GF-D8 (cell line): ENCODE measurements at places on chromosomes 1 and 21.

GRCh38 chr1:3156936-3157335 is 87.9 kb downstream of the PRDM16 start:
- no peak for DNase-seq

DNA sequence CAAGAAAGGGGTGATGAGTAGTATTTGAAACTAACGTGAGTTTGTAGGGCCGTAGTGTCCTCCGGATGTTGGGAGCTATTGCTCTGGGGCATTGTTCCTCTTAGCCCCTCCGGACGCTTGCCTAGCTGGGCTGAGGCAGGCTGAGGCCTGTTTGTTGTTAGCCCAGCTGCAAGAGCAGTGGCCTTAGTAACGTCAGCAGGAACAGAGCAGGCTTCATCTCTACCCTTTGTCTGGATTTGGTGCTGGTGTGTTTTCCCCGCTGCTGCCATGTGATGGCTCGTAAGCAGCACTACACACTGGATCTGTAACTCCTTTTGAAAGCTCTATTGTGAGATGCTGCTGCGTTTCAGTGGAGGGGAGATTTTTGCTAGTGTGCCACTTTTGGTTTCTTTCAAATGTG is 57.6 kb downstream of the DNM3 start:
- no peak for DNase-seq

DNA sequence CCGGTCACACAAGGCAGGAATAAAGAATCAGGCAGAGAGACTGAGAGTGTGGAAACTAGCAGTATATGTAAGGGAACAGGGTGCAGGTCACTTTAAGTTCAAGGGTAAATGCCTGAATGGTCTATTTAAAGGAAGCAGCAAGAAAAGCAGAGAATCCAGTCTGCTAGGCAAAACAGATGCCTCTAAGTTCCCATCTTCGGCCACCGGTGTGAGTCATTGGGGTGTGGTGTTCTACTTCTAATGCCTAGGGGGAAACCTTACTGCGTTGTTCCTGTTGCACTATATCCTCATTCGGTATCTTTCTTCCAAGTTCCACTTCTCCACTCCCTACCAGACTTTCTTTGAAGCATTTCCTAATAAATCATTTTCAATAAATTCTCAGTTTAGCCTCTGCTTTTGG is 259.9 kb downstream of the HHIPL2 start:
- no peak for DNase-seq

- no peak for DNase-seq
Observed at GRCh38 chr1:45654540-45655280, 30.9 kb upstream of the CCDC17 start.

DNA sequence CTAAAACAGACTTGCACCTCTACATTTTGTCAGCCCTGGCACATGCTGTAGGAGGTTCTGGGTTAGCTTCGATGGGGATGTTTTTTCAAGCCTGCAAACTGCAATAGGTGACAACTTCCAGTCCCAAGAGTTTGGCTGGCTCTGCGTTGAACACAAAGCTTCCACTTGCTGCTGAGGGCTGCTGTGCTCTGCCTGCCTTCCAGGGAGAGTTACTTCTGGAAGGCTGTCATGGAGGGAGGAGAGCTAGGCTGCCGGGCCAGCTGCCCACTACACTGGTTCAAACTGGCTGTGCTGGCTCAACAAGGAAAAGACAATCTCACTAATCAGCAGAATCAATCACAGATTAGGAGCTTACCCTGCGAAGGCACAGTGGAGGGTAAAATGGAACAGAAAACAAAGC is 46.7 kb upstream of the PPP2R5A start:
- no peak for DNase-seq

GRCh38 chr1:165851034-165851658 is 23.7 kb downstream of the UCK2 start:
- DNase-seq = peak; percentile 76

DNA sequence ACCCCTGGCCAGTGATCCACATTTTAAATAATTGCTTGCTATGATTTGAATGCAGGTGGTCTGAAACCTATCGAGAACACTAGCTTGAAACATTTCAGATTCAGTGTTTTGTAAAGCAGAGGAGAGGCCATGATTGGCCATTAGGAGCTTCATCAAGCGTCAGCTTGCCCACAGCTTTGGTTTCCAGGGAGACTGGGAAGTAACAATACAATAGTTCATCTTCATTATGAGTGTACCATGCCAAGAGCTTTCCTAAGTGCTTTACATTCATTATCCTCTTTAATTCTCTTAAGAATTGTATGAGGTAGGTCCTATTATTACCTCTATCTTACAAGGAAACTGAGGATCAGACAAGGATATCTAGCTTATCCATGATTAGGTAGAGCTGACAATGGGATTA is 27.7 kb upstream of the ATP5PO start:
- DNase-seq = no peak

GRCh38 chr1:180282401-180283044 is 52.5 kb downstream of the LHX4 start:
- DNase-seq = no peak

DNA sequence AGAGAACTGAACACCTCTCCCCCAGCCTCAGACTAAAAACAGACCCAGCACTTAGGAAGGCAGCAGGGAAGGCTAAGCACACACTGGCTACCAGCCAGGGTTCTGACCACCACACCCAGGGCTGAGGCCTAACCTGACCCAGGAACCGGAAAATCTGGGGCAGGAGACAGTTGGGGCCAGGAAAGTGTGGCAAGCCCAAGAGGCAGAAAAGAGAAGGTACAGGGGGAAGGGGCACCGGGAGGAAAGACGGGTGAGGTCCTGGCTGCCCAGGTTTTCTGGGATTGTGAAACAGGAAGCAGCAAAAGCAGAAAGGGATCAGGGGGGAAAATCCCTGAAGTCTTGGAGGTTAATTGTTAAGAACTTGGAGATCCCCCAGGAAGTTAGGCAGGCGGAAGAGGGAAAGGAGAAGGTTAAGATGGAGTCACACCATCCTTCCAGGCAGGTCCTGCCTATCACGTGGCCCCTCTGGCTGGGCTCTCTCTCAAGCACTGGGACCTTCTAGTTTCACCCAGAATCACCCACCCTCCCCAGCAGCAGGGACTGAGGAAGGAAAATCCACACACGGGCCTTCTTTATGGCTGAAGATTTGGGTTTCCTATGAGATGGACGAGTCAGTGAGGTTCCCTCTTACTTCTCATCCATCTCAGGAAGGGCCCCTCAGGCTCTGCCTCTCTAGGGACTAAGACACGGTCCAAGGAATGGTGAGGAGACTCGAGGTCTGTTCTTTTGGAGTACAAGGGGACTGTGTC is 2.6 kb downstream of the HDGF start:
- DNase-seq = peak; percentile 86

DNA sequence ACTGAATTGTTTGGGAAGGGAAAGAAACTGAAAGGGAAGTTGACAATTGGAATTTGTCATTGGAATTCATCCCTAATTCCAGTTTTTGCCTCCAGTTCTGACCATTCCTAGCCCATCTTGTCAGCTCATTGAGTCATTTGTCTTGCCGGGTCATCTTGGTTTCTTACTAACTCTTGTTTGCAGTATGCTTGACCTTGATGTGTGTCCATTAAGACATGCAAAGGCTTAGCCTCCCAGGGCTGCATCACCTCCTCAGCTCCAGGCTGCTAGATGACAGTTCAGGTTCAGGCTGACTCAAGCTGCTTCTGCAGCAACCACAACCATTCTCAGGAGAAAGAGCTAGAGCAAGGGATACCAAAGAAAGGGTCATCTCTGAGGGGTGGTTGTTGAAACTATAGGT is 151.3 kb upstream of the PTGFR start:
- DNase-seq = no peak

GRCh38 chr1:71930511-71930910 is 351.8 kb downstream of the NEGR1 start:
- peak; percentile 9 for DNase-seq

- DNase-seq = no peak
Observed at GRCh38 chr1:115651391-115651790, 9.6 kb downstream of the VANGL1 start.

DNA sequence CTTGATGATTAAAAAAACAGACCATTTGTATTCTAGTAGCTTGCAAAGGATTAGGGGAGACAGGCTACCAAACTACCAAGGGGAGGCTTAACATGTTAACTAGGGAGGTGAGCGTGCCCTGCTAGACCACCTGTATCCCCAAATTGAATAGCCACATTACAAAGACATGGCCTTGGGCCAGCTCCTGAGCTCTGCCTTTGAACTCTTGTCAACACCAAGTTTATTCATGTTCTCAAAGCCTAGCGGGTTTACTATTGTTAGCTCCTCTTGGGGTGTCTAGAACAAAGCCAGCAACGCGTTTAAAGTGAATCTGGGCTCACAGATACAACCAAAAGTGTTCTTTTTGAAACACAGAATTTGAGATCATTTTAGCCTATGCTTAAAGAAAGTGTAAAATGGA is 36.3 kb downstream of the SMYD2 start:
- no peak for DNase-seq

DNA sequence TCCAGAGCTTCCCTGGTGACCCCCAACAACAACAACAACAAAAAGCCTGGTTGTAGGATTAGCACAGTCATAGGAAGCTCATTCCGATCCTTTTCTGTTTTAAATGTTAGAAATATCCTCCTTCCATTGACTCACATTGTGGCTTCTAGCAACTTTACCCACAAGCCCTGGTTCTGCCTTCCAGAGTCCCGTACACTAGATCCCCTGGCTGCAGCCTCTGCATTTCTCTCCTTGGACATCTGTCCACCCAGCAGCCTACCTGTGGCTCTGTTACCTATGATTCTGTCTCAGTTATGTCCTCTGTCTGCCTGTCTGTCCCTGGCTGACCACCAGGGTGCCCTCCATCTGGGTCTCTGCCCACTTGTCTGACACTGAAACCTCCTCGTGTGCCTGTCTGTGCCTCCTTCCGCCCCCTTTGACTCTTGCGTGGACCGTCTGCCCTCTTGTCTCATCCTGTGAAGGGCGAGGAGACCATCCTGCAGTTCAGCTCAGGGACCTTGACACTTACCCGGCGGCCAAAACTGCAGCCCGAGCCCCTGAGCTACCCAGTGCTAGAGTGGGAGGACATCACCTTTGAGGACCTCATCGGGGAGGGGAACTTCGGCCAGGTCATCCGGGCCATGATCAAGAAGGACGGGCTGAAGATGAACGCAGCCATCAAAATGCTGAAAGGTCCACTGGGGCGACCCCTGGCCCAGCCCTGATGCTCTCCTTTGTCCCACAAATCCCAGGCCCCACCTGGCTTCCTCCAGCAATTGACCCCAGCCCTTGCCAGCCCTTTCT is 16.1 kb downstream of the TIE1 start:
- DNase-seq = no peak

DNA sequence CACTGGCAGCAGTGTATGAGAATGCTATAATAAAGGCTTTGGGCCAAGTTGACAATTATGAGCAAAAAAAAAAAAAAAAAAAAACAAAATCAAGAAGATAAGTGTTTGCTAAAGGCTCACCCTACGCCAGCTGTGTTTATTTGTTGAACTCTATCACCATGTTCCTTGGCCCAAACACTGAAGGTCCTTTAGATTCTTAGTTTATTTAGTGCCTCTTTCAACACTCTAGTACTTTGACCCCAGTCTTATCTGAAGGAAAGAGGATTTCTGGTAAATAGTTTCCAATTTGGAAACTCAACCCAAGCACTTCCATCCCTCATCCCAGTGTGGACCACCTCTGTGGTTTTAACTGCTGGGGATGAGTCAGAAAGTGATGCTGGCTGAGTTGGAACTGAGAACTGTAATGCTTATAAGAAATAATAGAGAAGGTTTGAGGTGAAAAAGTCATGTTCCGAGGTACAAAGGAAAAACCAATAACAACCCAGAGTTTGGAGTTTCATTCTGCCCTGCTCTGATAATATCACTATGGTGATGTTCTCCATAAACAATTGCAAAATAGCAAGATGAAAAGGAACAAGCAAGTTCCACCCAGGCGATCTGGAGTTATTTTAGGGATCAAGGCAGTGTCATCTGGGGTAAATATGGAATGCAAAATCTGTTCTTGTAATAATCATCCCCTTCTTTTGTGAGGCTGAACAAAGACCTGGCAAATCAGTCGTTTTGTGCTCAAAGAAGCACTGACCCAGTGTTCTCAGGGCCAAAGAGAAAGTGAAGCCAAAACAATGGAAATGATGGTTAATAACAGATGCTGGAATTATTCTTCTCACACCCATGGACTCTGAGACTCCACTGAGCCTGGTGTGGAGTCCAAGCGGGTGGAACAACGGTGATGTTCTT is 19.7 kb upstream of the CAPZB start:
- DNase-seq = no peak

DNA sequence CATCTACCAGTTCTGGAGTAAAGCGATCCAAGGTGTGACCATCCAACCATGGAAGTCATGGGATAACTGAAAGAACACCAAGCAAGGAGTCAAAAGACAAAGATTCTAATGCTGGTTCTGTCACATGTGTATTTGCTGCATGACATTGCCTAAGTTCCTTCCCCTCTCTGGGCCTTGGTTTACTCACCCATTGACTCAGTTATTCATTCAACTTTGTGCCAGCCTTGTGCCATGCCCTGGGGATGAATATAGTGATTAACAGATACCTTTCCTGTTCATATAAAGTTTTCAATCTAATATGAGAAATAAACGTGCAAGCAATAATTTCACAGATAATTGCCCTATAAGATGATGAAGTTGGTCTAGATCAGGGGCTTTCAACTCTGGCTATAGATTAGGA is 33.0 kb upstream of the CAMK1G start:
- DNase-seq = no peak

GRCh38 chr1:181588631-181589030 is 105.3 kb downstream of the CACNA1E start:
- no peak for DNase-seq

DNA sequence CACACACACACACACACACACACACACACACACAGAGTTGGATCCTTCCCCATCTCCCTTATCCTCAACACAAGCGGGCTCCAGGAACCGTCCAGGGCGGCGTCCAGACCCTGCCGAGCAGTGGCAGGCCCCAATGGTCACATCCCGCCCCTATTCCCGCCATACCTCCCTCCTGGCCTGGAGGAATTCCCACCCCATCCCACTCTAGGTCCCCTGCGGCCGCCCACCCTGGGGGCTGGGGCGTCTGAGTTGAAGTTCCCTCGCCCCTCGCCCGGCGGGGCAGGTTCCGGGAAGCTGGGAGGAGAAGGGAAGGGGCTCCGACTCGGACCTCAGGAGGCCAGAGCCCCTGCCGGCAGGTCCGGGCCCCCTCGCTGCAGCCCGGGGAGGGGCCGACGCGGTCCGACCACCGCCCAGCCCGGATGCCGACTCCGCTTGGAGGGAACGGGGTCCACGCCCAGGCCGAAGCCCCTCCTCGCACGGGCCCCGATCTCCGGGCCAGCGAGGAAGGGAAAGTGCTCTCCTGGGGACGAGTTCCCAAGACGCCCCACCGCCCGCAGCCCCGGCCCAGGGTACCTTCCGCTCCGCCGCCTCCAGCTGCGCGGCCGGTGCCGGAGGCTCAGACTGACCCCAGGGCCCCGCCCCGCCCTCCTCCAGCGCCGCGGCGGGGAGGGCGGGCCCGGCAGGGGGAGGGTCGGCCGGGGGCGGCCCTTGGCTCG is at the start of gene RHOC:
Gene RHOC (minus strand): TSS at position 623 of the 716 bp plus-strand sequence. CDS start 3,328 bp downstream, outside the sequence.
- no peak for DNase-seq
